Esophagus squamous epithelium (tissue), 5 donors: ENCODE measurements at places on chromosomes 6 and 20.

GRCh38 chr20:41072915-41073314 is 44.3 kb downstream of the TOP1 start:
- no peak for DNase-seq

DNA sequence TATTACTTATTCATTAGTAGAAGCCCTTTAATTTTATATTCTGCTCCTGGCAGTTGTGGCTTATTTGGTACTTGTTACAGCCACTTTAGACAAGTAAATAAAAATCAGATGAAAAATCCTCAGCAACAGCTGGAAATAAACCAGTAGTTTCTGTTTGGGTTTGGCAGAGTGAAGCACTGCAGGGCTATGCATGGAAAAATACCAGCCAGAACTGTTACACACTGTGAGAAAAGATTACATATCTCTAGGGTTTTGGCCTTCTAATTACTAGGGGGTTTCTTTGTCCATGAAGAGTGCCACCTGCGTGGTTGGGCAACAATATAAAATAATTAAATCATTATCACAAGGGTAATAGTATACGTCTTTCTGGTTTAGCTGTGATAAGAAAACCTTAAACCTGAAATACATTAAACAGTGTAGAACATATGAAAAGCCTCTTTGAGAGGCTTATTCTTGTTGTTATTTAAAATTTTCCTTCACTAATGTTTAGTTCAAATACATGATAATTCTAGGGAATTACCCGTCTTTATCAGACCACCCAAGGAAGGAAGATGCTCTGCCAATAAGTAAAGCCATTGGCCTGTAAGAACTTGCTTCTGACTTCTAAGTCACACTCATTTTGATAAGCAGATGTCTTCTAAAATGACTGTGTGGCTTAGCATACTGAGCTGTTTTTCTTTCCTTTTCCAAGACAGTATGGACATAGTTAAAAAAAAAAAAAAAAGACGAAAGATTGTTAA is 320.0 kb upstream of the FLRT3 start:
- DNase-seq = no peak

DNA sequence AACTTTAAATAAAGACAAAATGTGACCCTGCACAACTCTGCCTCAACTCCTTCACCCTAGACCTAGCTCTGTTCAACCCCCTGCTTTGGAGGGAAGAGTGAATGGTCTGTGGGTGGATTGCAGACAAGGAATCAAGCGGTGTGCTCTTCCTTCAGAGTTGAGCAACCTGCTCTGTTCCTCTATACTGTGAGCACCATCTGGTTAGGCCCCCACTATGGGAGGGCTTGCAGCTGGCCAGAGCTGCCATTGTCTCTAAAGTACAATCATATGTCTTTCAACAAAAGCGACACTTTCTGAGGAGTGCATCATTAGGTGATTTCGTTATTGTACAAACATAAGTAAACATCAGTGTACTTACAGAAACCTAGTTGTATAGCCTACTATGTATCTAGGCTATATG is 406.1 kb upstream of the MARCKS start:
- no peak for DNase-seq

DNA sequence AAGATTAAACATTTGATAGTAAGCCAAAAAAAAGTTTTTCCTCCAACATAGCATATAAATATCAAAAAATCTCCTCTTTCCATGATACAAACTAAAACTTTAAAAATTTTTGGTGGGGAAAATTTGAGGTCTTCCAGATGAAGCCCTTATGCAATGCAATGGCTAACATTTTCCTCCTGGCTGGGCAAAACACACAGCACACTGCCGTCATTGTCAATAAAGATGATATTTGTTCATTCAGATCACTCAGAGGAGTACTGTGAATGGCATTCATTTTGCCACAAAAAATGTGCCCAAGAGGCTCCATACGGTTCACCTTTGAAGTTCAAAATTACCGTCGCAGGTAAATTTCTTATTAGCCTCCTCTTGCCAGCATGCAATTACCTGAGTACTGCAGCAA is 33.9 kb upstream of the FBXO9 start:
- DNase-seq = no peak
